ENCODE measurements at places on chromosomes 4 and X. TPM values are rescaled to one million over a fixed set of nuclear protein-coding genes. Genes with fewer than 3 reads are reported as not detected.
A peak's percentile ranks its signal among the peaks of the same experiment; 100 is the strongest.

DNA sequence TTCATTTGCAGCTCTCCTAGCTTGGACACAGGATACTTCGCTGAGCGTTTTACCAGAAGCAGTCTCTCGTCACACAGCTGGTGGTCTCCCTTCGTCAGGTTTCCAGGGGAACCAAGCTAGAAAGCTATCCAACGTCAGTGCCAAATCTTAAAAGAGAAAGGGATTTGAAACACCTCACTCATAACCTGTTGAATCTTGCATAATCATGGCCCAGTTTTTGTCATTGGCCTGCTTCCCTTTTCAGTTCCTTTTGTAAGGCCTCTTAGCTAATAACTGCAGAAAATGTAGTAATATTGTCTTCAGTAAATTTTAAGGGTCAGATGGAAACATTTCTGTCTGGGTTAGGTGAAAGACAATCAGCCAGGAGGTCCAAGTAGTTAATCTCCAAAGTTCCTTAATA lies 22.0 kb downstream of the RAB39B start:
- no peak overlapping the region for H3K27ac ChIP-seq
- H3K4me3 ChIP-seq = no peak overlapping the region
- no peaks in the 10 kb centered on the region for H3K27me3 ChIP-seq
- H3K4me1 ChIP-seq = no peaks in the 10 kb centered on the region
- DNase-seq = no peak
- peaks cover 14% of the 10 kb centered on the region for H3K36me3 ChIP-seq

DNA sequence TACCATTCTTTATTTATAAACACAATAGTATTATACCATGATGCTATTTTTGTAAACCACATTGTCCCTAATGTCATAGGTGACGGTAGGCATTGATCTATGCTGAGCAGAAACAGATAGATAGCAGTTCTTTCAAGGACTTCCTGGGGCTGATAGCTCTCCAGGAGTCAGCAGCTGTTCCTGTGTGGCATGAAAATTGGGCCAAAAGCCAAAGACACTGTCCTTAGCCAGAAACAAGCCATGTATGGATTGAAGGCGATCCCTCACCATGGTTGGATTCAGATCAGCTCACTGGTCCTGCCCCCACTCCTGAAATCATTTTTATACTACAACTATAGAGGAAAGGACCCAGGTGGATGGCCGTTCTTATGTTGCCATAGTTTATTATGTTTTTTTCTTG lies 53.6 kb downstream of the DDX60 start:
- H3K27me3 ChIP-seq = no peaks in the 10 kb centered on the region
- DNase-seq = no peak
- H3K36me3 ChIP-seq = peaks cover 81% of the 10 kb centered on the region

MBNL3 gene
- total RNA-seq = 50.4 TPM

- H3K36me3 ChIP-seq = no peaks in the 10 kb centered on the region
- DNase-seq = no peak
- H3K27ac ChIP-seq = no peak overlapping the region
- no peaks in the 10 kb centered on the region for H3K4me1 ChIP-seq
- H3K27me3 ChIP-seq = no peaks in the 10 kb centered on the region
- H3K4me3 ChIP-seq = no peak overlapping the region
Measured at GRCh38 chr4:126658411-126658810, 974.3 kb upstream of the INTU start.

TMEM156 gene
- 19.6 TPM for total RNA-seq

DNA sequence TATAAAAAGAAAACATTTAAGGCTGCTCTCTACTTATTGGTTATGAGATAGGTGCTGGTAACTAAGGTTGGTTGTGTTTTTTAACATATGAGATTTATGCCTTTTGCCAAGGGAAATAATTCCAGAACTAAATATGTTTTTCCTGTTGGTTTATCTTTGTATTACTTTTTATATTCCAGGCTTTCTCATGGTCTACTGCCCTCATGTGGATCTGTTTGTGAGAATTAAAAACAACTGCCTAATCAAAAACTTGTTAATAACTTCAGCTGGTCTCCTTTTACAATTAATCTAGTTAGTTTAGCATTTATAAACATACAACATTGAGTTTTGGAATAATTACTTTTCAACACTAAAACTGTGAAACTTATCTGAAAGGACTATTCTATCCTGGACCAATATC lies 1208.3 kb downstream of the ADGRL3 start:
- H3K27ac ChIP-seq = no peak overlapping the region
- no peaks in the 10 kb centered on the region for H3K27me3 ChIP-seq
- no peak for DNase-seq
- no peaks in the 10 kb centered on the region for H3K4me1 ChIP-seq
- no peaks in the 10 kb centered on the region for H3K36me3 ChIP-seq

TMEM47 gene
- total RNA-seq = not detected

TMEM271 gene
- total RNA-seq = not detected

GRCh38 chrX:124223524-124223923 lies 108.9 kb upstream of the TEX13D start:
- H3K4me3 ChIP-seq = peak overlapping the region; percentile 19
- H3K27me3 ChIP-seq = no peaks in the 10 kb centered on the region
- DNase-seq = peak; percentile 24
- peaks cover 2% of the 10 kb centered on the region for H3K36me3 ChIP-seq

AFM gene
- not detected for total RNA-seq

DNA sequence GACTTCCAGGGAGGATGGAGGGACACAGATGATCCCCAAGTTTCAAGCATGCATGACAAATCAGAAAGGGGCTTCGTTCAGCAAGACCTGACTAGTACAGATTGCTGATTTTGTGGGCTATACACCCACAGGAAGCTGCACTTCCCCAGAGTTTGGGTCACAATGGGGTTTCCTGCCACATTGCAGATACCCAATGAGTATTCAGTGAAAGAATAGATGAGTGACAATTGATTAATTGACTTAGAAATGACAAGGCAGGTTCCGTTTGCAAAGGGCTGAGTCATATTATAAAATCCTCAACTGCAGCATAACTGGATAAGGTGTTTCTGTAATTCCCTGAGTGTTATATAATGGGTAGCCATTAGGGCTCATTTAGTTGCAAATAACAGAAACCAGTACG lies 146.6 kb upstream of the TBL1X start:
- H3K27ac ChIP-seq = no peak overlapping the region
- peaks cover 23% of the 10 kb centered on the region for H3K4me1 ChIP-seq
- no peaks in the 10 kb centered on the region for H3K36me3 ChIP-seq
- H3K27me3 ChIP-seq = no peaks in the 10 kb centered on the region

- H3K27ac ChIP-seq = no peak overlapping the region
- H3K36me3 ChIP-seq = no peaks in the 10 kb centered on the region
- no peaks in the 10 kb centered on the region for H3K4me1 ChIP-seq
- no peaks in the 10 kb centered on the region for H3K27me3 ChIP-seq
- H3K4me3 ChIP-seq = no peak overlapping the region
Measured at GRCh38 chr4:158356301-158356700, 146.0 kb downstream of the TMEM144 start.

DNA sequence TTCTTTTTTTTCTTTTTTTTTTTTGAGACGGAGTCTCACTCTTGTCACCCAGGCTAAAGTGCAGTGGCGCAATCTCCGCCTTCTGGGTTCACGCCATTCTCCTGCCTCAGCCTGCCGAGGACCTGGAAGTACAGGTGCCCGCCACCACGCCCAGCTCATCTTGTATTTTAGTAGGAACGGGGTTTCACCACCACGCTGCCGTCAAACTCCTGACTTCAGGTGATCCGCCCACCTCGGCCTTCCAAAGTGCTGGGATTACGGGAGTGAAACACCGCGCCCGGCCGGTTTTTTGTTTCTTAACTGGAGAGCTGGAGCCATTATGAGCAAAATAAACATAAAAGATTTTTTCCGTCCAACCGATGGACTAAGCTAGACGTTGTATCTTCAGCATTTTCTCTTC lies 1.9 kb upstream of the WDR17 start:
- H3K4me1 ChIP-seq = peaks cover 12% of the 10 kb centered on the region
- no peak overlapping the region for H3K27ac ChIP-seq
- H3K36me3 ChIP-seq = no peaks in the 10 kb centered on the region
- H3K27me3 ChIP-seq = peaks cover 32% of the 10 kb centered on the region
- H3K4me3 ChIP-seq = no peak overlapping the region
- no peak for DNase-seq

DNA sequence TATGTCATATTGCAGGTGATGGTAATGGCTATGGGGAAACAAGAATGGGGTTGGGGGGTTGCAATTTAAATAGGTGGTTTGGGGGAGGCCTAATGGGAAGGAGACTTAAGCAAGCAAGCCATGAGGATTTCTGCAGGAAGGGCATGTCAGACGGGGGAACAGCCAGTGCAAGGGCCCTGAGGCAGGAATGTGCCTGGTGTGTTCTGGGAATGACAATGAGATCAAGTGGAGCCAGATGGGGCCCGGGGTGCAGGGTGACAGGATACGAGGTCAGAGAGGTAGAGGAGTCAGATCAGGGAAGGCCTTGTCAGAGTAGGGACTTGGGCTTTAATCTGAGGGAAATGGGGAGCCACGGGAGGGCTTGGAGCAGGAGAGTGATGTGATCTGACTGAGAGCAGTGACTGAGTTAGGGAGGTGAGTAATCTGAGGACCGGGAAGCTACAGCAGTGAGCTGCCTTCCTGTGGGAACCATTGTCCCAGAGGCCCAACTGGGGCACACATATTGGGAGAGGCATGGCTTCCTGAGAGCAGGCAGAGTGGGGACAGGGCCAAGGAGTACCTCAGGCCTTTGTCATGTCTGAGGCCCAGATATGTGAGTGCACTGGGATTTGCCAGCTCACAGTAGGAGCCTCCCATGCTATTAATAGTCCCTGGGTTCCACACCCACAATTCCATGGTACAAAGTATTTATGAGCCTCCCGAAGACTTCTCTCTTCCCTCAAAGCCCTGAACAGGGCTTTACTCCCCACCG lies 139.8 kb downstream of the BCOR start:
- H3K27me3 ChIP-seq = no peaks in the 10 kb centered on the region
- H3K4me1 ChIP-seq = peaks cover 13% of the 10 kb centered on the region
- H3K36me3 ChIP-seq = no peaks in the 10 kb centered on the region
- no peak overlapping the region for H3K4me3 ChIP-seq
- no peak for DNase-seq
- H3K27ac ChIP-seq = no peak overlapping the region

- no peak overlapping the region for H3K4me3 ChIP-seq
- DNase-seq = no peak
- H3K36me3 ChIP-seq = no peaks in the 10 kb centered on the region
- no peaks in the 10 kb centered on the region for H3K4me1 ChIP-seq
Measured at GRCh38 chr4:176443117-176443516, 123.4 kb downstream of the SPCS3 start.

PKD2 gene
- 11.8 TPM for total RNA-seq

GRCh38 chr4:53479736-53480525 lies 102.5 kb downstream of the FIP1L1 start:
- no peaks in the 10 kb centered on the region for H3K4me1 ChIP-seq
- DNase-seq = no peak
- no peaks in the 10 kb centered on the region for H3K36me3 ChIP-seq
- no peak overlapping the region for H3K27ac ChIP-seq
- peaks cover 12% of the 10 kb centered on the region for H3K27me3 ChIP-seq

DNA sequence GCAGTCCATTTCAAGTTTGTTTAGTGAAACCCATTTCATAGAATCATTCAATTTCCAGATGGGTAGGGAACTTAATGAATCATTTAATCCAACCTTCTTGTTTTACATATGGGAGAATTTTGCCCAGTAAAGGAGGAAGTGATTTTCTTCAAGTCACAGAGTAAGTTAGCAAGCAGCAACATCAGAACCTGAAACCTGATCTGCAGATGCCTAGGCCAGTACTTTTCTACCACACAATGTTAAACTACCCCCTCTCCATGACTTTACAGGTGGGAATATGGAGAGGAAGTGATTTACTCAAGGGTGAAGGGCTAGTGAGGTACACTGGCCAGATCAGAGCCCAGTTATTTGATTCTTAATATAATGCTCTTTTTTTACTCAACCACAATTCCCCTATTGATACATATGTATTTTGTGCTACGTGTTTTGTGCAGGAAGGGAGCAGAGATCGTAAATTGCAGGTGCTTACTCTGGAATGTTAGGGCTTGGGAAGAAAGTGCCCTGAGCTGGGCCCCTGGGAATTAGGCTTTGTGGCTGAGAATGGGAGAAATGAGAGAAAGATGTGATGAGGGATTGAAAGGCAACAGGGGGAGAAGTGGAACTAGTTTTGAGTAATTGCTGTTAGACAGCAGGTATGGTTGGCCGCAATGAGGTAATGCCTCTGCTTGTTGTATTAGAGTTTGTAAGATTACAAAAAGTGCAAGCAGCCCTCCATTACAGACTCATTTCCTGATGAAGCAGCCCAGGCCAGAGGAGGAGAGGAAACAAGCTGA lies 6.8 kb downstream of the LHFPL1 start:
- H3K36me3 ChIP-seq = no peaks in the 10 kb centered on the region
- no peak overlapping the region for H3K4me3 ChIP-seq
- no peak for DNase-seq
- no peak overlapping the region for H3K27ac ChIP-seq
- H3K4me1 ChIP-seq = peaks cover 17% of the 10 kb centered on the region

DNA sequence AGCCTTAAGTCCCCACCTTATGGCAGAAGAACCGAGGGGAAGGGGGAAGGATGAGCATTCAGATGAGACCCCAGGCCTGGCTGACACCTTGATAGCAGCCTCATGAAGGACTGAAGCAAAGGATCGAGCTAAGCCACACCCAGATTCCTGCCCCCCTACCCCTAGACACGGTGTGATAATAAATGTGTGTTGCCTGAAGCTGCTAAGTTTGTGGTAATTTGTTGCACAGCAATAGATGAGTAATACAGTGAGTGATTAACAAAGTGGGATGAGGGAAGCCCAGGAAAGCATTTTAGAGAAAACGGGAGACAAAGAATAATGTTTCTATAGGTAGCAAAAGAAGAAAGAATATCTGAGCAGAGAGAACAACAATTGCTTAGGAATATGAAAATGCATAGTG lies 404.2 kb downstream of the MID1IP1 start:
- H3K4me3 ChIP-seq = no peak overlapping the region
- H3K27me3 ChIP-seq = no peaks in the 10 kb centered on the region
- no peak overlapping the region for H3K27ac ChIP-seq
- no peaks in the 10 kb centered on the region for H3K36me3 ChIP-seq

GRCh38 chrX:120769576-120770341 lies 105.9 kb downstream of the CT47B1 start:
- H3K4me3 ChIP-seq = no peak overlapping the region
- no peaks in the 10 kb centered on the region for H3K36me3 ChIP-seq
- peaks cover 2% of the 10 kb centered on the region for H3K4me1 ChIP-seq

DNA sequence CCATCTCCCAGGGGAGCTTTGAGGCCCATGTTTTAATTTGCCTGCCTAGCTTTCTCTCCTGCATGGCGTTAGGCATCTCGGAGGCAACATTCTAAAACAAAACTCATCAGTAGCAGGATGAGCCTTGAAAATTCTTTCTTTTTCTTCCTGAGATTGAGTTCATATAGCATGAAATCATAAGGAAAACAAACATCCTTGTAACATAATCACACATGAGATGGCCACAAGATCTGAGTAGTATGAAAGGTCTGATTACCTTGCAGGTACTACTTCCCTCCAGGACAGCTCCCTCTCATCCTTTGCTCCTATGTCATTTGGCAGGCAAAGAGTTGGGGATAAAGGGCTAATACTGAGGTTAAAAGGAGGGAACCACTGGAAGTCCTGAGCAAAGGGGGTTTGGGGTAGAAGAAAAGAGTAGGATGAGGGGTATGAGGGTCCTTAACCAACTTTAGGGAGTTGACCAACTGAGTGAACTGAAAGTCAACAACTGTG lies 37.5 kb upstream of the CXCL8 start:
- H3K4me1 ChIP-seq = peaks cover under 1% of the 10 kb centered on the region
- H3K27ac ChIP-seq = no peak overlapping the region
- no peak for DNase-seq

GRCh38 chrX:109886122-109886761 lies 116.7 kb upstream of the TMEM164 start:
- DNase-seq = peak; percentile 28
- peaks cover 3% of the 10 kb centered on the region for H3K27me3 ChIP-seq
- no peaks in the 10 kb centered on the region for H3K4me1 ChIP-seq
- H3K27ac ChIP-seq = no peak overlapping the region
- H3K36me3 ChIP-seq = no peaks in the 10 kb centered on the region
- H3K4me3 ChIP-seq = no peak overlapping the region

All from activated CD4-positive, alpha-beta T cell treated with anti-CD3 and anti-CD28 coated beads, Interleukin-2, amount 10 ng/mL, durations not matched to agents 7 days and 5 days (primary cell).